NCI-H69 (cell line): ENCODE measurements at places on chromosomes 12 and 14.

GRCh38 chr12:203462-204260, 10.3 kb downstream of the SLC6A12 start:
- DNase-seq, result peak; percentile 60

- DNase-seq, result no peak
These were observed 2.0 kb upstream of the NR4A1 start for GRCh38 chr12:52049286-52049685.

DNA sequence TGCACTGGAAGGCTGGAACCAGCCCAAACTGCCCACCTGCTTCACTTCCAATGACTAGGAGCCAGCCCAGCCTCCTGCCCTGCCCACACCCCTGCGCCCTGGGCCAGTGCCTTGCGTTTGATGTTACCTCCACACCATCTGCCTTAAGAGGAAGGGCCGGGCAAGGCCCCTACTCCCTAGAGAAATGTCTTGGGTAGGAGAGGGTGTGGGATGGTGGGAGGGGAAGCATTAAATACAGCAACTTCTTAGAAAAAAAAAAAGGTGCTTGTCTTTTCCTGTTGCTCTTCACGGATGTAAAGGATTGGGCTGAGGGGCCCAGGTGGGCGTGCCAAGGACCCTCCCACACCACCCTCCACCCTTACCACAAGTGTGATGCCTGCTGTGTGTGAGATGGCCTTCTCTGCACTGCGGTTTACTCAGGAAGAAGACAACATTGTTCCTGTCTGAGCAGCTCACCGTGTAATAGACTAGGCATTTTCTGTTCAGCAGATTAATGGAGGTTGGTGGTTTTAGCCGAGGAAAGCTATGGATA, 99.9 kb downstream of the NINJ2 start:
- peak; percentile 41 for DNase-seq

DNA sequence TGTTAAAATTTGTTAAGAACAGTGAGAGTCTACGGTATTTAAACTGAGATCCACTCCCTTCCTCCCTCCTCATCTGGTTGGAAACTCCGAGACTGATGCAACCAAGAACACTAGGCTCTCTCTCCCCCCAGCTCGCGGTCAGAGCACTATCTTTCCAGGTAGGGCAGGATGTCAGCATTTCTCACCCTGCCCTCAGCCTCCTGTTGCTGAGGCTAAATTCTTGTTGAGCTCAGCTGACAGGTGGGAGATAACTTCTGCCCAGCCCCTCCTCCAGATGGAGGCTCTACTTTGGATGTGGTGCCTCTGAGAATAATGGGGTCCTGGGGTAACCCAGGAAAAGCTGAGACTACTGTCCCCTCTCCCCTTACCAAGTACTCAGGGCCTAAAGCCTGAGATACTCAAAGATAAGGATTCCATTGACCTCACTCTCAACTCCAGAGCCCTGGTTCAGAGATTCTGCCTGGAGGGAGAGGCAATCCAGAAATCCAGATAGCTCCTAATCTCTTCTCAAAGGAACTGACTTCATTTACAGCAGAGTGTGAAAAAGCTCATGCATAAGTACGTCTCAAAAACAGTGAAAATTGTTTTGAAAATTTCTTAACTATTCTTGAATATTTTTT, 110.1 kb downstream of the EML5 start:
- DNase-seq, result no peak

GRCh38 chr12:101165319-101165718, 44.7 kb downstream of the SLC5A8 start:
- DNase-seq, result peak; percentile 61

- peak; percentile 81 for DNase-seq
These were observed 21.3 kb upstream of the OASL start for GRCh38 chr12:121060149-121061001.

DNA sequence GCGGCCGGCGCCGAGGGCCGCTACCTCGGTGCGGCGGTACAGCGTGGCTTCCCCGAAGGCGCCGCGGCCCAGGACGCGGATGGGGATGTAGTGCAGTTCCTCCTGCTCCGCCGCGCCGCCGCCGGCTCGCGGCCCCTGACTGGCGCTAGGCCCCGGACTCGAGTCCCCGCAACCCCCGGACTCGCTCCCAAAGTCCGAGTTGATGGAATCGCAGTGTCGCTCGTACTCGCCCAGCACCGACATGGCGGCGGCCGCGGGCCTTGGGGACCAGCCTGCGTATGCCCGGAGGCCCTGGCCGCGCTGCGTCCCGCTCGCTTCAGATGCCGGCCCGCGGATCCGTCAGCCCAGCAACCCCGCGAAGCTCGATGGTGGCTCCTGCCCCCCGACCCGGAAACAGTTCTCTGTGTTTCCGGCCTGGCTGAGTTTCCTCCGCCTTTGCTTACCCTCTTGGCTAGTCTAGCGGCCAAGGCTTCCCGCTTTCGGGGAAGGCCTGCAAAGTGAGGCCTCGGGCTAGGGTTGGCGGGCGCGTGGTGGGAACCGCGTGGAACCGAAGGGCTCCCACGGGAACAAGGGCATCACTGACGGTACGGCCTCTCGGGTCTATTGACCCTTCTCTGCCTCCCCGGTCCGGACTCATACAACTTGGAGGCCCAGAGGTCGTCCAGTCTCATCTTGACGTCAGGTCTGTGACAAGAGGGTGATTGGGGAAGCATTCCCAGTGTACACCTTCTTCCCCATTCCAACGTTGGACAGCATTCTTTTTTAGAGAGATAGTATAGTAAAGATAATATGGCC, at the start of gene NEK9:
Gene NEK9, minus strand, starts transcription at position 370 of the 795 bp plus-strand sequence. Its CDS starts 127 bp downstream, at position 243.
- DNase-seq, result peak; percentile 95

DNA sequence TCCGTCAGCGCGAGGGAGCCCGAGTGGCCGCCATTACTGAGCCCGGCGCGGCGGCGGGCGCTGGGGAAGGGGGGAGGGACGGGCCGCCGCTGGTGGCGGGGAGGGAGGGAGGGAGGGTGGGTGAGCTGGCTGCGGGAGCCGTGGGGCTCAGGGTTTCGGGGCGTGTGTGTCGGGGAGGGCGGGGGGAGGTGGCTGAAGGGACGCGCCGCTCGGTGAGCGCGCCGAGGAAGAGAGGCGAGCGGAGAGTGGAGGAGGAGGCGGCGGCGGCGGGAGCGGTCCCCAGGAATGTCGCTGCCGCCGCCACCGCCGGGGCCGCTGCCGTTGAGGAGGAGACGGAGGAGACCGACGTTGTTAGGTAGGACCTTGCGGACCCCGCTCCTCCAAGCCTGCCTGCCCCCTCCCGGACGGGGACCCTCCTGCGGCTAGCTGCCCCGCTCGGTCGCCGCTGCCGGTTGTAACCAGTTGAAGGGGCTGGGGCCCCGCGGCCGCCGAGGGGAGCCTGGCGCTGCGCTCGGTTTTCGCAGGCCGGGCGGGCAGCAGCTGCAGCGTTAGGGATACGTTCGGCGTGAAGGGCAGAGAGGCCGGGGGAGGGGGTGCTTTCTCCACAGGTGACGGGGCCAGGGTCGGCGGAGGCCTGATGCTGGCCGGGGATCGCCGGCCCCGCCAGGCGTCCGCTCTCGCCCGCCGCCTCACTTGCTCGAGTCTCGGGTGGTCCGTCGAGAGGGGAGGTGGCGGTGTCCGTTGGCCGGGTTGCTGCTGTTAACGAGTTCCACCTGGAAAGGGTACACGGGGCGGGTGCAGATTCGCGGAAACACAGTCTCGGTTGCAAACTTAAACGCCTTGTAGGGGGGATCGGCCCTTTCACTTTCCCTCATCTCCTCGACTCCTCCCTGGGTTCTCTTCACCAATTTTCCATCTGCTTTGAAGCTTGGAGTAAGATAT, at the start of gene ARHGAP5:
Gene ARHGAP5, plus strand, starts transcription at position 224 of the 942 bp plus-strand sequence. CDS start 13,366 bp downstream, outside the sequence.
- DNase-seq, result peak; percentile 87

DNA sequence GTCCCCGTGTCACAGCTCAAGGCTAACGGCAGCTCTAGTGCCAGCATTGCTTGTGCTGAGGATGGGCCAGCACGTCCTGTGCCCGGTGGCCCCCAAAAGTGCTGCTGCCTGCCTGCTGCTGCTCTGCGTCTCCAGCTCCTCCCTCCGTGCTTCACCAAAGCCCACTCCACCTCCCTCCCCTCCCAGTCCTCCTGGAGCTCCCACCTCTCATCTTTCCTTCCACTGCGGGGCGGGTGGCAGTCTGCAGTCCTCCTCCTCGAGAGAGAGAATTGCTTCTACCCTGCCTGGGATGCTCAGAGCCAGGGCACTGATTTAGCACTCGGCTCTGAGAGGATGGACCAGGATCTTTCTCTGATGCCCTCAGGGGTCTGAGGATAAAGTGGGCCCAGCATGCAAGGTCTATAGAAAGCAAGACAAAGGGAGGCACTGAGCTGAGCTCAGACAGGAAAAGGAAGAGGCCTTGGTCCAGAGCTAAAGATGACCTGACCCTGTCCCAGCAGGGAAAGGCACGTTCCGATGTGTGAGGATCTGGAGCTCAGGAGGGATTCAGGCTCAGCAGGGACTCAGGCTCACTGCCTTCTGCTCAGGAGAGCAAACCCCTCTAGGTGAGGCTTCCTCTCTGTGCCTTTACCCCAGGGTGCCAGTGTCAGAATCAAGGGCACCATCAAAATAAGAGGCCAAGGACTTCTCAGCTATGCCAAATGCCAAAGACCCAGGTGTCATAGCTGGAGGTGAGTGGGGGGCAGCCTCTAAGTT, 113.1 kb upstream of the FKBP4 start:
- no peak for DNase-seq

DNA sequence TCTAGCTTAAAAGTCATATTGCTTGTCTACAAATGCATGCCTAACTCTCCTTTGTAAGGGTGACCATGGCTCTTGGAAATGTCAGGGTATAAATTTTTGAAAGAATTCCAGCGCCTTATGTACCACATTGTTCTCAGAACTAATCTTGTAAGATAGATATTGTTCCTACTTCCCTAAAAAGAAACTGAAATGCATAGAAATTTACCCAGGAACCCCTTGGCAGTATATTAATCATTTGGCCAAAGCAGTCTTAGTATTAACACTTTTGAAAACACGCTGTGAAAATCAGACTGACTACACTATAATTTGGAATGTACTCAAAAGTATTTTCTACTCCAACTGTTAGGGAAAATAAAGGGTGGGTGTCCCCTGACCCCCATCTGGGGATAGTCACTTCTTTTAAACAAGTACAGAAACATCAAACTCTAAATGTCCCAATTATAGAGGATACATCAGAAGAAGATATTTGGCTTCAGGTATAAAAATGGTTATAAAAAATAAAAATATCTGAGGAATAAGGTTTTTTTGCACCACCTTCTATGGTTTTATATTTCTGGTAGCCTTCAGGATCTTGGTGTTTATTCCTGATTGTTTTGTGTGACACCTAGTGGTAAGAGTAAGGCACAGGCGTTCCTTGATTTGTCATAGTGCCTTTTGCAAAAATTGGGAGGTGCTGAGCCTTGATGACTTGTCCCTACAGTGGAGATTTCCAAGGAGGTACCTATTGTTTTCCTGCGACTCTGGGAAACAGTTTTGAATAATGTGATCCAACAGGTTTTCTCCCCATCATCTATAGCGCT, 2.2 kb upstream of the NFKBIA start:
- peak; percentile 85 for DNase-seq

GRCh38 chr12:19234171-19234704, 104.7 kb downstream of the PLEKHA5 start:
- peak; percentile 91 for DNase-seq

- no peak for DNase-seq
These were observed 29.7 kb downstream of the SPATS2 start for GRCh38 chr12:49397000-49397399.

DNA sequence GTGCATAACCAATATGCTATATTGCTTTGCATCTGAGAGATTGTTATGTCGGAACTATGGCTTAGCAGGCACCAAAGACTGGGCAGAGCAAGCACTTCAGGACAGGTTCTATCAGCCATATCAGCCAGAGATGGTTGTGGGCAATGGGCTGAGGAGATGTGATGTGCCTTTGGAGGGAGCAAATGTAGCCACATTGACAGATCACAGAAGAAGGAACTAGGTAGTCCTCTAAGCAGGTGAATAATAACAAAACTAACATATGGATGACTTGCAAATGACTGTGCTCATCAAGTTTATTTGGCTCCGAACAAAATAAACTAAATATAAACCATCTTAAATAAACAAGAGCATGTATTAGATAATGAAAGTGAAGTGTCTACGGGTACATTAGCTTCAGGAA, 291.7 kb downstream of the RMST start:
- DNase-seq, result no peak

DNA sequence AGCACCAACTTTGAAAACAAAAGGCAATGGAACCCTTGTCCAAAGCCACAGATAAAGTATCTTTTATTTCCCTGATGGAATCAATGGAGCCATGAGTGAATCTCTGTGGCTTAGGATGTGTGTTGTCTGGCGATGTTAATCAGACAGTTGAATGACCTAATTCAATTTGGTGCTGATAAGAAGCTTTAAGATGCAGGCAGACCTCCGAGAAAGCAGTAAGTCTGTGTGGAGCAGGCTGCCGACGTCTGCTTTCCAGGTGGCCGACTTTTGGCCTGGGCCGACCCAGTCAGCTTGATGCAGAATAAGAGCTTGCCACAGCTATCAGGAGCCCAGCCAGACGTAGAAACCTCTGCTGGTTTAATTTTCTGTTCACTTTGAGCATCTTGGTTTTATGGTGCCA, 21.1 kb upstream of the TMEM132C start:
- no peak for DNase-seq

DNA sequence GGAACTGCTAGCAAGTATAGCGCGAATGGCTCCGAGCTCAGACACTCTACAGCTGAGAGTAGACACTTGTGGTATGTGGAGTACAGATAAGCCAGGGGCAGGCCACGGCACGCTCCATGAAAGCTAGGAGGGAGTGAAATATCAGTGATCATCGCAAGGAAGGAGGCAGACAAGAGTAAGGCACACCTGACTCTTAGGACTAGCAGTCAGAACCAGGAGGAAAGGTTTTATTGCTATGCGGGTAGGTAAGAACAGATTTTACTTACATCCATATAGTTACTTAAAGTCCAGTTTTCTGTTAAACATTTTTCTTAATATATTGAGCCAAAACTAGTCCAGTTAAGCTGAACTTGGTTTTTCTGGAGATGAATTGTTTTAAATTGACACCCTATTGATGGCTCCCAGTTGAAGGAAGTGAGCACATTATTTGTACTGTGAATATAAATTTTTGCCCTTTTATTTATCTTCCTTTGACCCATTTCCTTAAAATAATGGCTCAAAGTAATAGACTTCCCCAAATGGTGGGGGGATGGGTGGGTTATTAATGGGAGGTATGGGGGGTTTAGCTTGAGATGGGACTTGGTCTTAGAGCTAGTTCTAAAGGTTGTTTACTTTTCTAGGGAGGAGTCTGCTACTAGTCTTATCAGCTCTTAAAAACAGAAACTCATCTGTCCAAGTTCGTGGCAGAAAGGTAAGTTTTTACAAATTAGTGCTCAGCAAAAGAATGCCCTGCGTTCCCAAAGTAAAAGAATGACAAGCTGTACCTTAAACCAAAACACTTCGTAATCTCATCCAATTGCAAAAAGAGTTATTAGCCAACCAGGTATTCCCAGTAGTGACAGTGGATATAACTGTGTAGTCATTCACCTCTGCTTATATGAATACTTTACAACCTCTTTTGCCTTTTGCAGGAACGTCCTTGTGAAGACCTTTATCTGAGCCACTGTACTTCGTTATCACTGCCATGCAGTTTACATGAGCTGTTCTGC, 5.8 kb downstream of the HNRNPA1 start:
- no peak for DNase-seq

- DNase-seq, result no peak
These were observed 56.6 kb downstream of the SUDS3 start for GRCh38 chr12:118432812-118433545.

- DNase-seq, result peak; percentile 96
These were observed at the start of gene C12orf42 for GRCh38 chr12:103495469-103496456. C12orf42 (minus strand) TSS chr12:103495968; CDS start chr12:103478426, 17,542 bp downstream.

- DNase-seq, result peak; percentile 12
These were observed 98.7 kb upstream of the PLXNC1 start for GRCh38 chr12:94049718-94050117.

- DNase-seq, result no peak
These were observed 47.5 kb upstream of the TCL1A start for GRCh38 chr14:95761436-95761835.
